Activated T-helper 1 cell treated with anti-CD3 and anti-CD28 coated beads, Interleukin-2, amount 50 U/mL, for 16 hours (primary cell): ENCODE measurements at places on chromosomes 3 and 15.

DNA sequence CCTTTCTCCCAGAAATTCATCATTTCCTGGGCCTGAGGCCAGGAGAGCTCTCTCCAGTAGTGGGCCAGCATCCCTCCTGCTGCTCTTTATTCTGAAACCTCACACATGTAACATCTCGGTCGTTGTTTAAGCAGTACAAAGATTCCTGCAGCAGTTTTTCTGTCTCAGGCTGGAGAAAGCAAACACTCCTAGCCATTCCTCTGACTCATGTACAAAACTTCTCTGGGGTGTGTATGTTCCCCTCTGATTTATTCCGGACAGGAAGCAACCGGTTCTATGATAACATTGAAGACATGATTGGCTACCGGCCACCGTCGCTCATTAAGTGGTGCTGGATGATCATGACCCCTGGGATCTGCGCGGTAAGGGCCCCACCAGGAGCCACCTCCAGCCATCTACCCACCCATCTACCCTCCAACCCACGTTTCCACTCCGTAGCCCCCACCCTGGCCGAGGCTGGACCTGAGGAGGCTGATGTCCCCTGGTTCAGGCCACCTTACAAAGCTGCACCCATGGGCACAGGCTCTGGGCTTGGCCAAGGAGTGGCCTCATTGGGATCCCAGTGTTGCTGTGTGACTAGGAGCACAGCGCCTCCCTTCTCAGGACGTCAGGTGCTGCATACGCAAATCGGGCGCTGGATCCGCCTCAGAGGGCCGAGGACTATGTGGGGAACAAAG is 58.6 kb upstream of the SLC6A1 start:
- DNase-seq, result no peak

DNA sequence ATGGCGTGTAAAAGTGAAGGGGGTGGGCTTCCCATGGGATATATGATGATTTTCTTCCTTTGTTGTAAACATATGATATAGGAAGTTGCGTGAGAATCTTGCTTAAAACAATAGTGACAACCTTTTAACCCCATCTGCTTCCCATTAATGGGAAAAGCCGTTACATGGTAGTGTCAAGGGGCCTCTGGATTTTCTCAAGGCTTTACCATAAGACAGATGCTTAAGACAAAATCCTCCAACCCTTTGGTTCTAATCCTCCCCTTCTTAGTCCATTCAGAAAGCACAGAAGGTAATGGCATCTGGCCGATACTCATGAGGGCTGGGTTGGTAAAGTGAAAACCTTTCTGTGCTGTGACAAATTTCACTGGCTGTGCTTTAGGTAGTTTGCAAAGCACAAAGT is 25.0 kb downstream of the DPH3 start:
- DNase-seq, result no peak

GRCh38 chr15:70409388-70409787 is 311.7 kb upstream of the TLE3 start:
- DNase-seq, result no peak

GRCh38 chr3:42375121-42375800 is 35.1 kb downstream of the LYZL4 start:
- DNase-seq, result no peak

DNA sequence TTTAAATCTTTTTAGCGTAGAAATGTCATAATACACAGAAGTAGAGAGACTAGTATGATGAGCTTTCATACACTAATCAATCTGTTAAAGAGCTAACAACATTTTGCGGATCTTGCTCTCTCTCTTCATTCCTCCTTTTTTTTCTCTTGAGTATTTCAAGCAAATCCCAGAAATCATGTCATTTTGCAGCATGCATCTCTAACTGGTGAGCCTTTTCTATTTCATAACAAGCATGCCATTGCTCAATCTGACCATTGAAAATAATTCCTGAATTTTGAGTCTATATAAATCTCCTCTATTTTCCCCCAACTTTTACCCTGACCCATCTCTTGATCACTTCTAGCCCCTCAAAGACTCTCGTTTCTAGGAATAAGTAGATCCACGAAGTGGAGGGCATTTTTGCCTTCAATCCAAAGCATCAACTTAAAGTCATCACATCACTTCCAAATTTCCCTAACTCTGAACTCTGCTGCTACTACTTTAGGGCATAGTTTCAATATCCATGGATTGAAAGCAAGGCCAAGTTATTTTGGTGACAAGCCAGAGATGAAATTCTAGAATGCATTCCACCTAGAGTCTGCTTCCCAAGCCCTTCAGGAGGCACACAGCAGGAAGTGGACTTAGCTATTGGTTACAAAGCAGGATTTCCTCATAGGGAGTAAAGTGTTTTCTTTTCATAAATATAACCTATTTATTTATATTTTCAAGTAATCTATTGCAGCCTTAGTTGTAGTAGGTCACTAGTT is 253.5 kb upstream of the ZPLD1 start:
- no peak for DNase-seq

DNA sequence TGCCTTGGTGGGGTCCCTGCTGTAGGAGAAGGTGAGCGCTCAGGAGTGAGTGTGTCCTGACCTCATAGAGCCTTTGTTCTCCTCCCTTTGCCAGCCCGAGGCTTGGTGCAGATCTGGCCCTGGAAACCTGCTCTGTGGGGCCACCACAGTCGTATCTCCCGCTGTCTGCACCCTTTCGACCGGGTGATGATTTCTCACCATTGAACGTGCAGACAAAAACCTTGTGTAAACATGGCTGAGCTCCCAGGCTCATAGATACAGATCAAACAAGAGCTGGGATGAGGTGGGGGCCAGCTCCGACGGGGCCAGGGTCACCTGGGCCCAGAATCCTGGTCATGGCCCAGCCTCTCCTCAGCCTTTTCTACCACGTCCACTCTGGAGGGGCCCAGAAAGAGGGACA is 34.6 kb upstream of the ESYT3 start:
- DNase-seq, result no peak

DNA sequence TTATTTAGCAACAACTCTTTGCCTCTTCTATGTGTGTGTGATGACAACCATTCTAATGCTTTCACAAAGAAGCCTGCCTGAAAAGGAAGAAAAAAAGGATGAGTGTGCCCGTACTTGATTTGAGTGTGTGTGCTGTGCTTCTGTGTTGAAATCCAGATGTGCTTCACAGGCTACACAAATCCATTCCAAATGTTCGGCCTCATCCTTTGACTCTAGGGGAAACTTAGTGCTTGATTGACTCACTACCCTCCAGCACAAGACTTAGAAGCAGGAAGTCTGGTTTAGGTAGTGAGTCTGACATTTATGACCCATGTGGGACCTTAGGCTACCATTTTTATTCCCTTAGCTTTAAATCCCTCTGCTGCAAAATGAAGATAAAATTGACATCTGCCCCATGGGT is 108.8 kb upstream of the PLAAT1 start:
- DNase-seq, result no peak

DNA sequence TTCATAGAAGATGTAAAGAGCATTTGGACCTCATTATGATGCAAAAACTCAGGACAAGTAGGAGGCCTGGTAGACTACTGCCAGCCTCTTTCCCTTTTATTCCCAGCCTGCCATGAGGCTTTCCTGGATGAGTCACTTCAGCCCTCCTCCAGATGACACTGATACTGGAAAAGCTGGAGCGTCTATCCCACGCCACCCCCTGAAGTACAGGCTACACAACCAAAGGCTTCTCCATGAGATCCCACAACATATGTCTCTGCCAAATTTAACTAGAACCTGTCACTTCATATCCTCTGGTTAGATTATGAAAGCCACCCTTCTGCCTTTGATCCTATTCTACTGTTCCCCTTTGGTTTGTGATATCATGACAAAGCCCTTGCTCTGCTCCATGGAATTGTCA is 56.1 kb upstream of the CPNE4 start:
- no peak for DNase-seq

DNA sequence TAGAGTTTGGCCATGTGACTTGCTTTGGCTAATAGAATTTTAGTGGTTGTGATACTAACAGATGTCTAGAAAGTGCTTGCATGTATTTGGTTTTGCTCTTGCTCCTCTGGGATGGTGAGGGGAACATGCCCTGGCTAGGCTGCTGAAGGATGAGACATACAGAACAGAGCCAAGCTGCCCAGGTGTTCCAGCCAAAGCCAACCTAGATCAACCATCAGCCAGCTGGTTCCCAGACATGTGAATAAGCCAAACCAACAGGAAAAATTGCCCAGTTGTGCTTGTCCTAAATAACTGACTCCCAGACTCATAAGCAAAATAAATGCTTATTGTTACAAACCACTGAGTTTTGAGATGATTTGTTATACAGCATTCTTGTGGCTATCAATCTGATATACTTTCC is 292.6 kb downstream of the SUCLG2 start:
- DNase-seq, result no peak
